ENCODE measurements at places on chromosomes 2 and 18.

DNA sequence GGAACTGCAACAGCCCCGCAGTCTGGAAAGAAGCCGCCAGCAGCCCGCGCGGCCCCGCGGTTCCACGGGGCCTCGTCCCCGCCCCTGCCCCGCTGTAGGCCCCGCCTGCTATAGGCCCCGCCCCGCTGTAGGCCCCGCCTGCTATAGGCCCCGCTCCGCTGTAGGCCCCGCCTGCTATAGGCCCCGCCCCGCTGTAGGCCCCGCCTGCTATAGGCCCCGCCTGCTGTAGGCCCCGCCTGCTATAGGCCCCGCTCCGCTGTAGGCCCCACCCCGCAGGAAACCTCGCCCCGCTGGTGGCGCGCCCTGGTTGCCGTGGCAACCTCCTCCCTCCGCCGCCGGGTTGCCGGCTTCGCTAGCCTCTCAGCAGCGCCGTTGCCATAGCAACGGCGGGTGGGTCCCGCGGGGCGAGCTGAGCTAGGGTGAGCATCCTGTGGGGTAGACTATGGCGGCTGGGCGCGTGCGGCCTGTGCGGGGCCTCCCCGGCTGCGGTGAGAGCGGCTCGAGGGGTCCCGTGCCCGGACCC, 12.2 kb upstream of the KIF1A start:
- DNase-seq, result peak; percentile 82

DNA sequence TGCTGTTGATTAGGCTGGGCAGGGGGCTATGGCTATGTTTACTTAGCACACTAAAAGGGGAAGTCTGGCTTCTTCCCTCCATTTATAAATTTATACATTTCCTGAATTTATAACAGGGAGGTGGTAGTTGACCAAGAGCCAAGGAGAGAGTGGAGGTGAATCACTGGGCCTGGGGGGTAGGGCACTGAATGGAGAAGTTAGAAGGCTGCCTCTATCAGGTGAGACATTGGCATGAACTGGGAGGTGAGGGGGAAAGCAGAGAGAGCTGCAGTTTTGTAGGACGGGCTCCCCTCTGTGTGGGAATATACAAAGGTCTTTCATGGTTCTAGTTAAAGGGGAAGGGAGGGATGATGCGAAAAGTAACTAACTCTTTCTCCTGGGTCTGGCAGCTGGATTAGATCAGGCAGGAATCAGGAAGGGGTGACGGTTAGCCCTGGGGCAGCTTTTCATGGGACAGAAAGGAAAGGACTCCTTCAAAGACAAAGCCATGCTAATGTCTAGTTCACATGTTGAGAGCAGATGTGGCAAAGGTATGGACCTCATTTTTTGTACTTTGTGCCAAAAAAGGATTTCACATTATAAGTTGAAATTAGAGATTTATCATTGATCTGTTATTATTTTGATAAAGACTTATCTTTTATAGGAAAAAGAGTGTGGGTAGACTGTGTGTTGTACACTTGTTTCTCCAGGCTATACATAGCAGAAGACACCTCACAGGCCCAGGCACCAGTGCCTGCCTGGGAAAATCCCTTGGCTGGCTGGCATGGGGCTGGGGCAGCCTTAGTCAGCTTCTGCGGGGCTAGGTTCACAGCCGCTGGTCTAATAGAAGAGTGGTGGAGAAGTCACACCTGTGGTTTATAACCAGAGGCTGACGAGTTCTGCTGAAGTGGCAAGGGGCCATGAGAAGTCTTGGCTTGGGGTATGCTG, 158.7 kb downstream of the CLIP4 start:
- no peak for DNase-seq

DNA sequence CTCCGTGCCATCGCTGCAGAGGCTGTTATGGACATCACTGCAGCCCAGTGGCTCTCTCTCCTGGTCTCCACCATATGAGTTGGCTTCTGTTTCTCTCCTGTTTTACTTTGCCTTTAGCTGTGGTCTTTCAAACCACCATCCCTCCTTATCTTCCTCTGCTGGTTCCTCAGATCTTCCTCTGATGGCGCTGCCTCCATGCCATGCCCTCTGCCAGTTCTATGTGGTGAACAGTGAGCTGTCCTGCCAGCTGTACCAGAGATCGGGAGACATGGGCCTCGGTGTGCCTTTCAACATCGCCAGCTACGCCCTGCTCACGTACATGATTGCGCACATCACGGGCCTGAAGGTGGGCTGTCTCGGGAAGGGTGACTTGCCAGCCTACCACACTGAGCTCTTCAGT, 13.1 kb downstream of the TYMS start:
- DNase-seq, result no peak

DNA sequence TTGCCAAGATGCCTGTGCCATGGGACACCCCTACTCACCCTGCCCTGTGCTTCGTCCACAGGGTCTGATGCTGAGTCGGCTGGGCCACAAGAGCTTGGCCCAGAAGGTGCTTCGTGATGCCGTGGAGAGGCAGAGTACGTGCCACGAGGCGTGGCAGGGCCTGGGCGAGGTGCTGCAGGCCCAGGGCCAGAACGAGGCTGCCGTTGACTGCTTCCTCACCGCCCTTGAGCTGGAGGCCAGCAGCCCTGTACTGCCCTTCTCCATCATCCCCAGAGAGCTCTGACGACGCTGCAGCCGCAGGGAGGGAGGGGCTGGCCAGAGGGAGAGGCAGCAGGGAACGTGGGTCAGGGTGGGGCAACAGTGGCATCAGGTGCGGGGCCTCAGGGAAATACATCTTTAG, 81.5 kb downstream of the STPG4 start:
- DNase-seq, result no peak

GRCh38 chr18:23136326-23137096, 1.2 kb downstream of the CABLES1 start:
- DNase-seq, result peak; percentile 23

GRCh38 chr2:35963824-35964223, 391.8 kb upstream of the CRIM1 start:
- DNase-seq, result no peak

DNA sequence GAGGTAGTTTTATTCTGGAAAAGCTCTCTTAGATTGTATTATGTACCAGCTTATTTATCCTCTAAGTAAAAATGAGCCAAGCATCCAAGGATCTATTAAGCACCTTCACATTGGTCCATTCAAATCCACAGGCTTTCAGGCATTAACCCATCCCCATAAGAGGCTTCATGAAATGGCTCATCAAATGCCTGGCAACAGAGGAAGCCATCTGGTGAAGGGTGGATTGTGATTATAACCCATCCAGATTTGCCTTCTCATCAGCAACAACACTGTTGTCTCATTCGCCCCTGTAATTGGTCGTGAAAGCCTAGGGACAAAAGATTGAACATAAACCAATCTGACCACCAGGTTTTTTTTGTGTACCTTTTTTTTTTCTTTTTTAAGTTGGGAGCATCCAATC, 134.3 kb upstream of the TACR1 start:
- no peak for DNase-seq

DNA sequence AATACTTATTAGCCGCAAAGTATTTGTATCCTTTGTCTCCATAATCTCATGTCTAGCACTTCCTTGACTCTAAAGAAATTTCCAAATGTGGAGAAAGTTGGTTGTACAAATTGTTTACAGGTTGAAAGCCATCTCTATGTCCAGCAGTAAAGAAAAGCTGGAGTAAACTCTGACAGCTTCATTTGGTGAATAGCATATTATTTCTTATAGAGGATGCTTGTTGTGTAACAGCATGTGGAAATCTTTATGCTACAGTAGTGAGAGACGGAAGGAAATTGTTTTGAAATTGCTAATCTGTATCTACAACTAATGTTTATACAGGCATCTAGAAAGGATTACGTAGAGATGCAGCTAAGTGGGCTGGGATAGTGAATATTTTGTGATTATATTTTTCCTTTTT, 78.5 kb downstream of the UGGT1 start:
- DNase-seq, result no peak

- DNase-seq, result no peak
Measured at GRCh38 chr2:69954084-69954483, 7.3 kb downstream of the ASPRV1 start.

GRCh38 chr18:39149211-39149806, 1583.7 kb upstream of the CELF4 start:
- no peak for DNase-seq

DNA sequence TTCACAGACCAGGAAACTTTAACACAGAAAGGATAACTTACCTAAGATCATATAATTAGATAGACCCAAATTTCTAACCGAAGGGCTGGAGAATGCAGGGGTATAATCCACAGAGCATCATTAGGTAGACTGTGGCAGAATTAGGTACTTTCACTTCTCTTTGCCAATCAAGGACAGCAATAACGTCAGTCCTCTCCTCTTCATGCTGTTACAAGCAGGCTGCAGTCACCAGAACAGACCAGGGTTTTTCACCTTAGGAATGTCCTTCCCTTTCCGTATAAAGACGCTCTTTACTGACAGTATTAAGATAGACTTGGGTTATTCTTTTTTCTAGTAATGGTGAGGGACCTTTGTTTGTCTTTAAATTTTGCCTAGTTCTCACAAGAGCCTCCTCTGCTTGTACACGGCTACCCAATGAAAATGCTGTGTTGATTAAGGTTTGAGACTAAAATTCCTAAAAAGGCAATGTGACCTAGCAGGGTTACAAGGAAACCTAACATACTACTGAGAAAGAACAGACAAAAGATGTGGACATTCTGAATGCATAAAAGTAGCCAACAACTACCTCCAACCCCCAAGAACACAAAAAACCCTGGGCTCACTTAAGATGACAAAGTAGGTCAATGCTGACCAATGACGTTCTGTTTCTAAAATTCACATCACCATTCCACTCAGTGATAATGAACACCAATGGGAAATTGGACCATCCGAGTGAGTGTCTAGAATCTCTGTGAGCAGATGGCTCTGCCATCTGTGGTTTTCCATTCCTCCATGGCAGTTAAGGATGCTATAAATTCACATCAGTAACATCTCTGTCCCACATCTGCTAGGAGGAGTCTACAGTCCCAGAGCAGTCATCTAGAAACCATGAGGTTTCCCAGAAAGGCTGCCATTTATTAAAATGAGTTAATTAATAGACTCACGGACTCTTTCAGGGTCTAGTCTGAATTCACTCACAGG, 2.1 kb downstream of the PDIA6 start:
- DNase-seq, result no peak

GRCh38 chr2:45445037-45445436, 166.0 kb downstream of the SRBD1 start:
- DNase-seq, result no peak

- DNase-seq, result no peak
Measured at GRCh38 chr2:35873921-35874320, 481.7 kb upstream of the CRIM1 start.

- DNase-seq, result peak; percentile 33
Measured at GRCh38 chr2:1973636-1974035, 229.3 kb upstream of the PXDN start.

GRCh38 chr2:46086578-46087070, 210.6 kb upstream of the EPAS1 start:
- DNase-seq, result no peak

DNA sequence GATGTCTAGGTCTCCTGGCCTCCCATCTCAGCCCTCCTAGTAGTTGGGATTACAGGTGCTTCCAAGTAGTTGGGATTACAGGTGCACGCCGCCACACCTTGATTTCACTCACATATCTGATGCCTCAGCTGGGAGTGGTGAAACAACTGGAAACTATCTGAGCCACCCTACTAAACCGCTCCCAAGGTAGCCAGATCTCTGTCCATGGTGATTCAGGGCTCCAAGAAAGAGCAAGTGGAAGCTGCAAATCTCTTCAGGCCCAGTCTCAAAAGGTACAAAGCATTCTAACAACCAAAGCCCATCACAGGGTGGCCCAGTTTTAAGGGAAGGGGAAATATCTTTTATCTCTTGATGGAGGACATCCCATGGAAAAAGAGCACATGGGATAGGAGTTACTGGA, 19.0 kb downstream of the C1GALT1C1L start:
- no peak for DNase-seq

- DNase-seq, result no peak
Measured at GRCh38 chr2:217746808-217747207, 256.0 kb downstream of the TNS1 start.

- no peak for DNase-seq
Measured at GRCh38 chr2:42835577-42836371, 43.4 kb upstream of the HAAO start.

- no peak for DNase-seq
Measured at GRCh38 chr2:42651057-42651456, 82.6 kb downstream of the MTA3 start.

GRCh38 chr2:148645539-148646230, 1.1 kb downstream of the EPC2 start:
- DNase-seq, result peak; percentile 55

DNA sequence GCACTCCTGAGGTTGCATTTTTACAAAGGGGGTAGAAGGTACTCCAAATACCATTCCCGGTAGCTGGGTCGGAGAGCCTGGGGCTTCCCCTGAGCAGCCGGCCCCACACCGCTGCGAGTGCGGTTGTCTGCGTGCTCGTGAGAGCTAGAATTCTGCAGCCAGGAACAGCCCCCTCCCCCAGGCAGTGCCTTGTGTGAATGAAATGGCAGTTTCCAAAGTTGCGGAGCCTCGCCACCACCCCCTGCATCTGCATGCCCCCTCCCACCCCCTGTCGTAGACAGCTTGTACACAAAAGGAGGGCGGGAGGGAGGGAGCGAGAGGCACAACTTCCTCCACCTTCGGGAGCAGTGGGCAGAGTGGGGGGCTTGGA, 1.1 kb downstream of the MYCN start:
- DNase-seq, result peak; percentile 14

- no peak for DNase-seq
Measured at GRCh38 chr2:231923010-231923344, 3.2 kb downstream of the NPPC start.

- no peak for DNase-seq
Measured at GRCh38 chr2:36338124-36338826, 17.3 kb upstream of the CRIM1 start.

GRCh38 chr2:100998235-100998573, 3.9 kb upstream of the RPL31 start:
- no peak for DNase-seq

- DNase-seq, result no peak
Measured at GRCh38 chr2:114684403-114684802, 242.0 kb downstream of the DPP10 start.

DNA sequence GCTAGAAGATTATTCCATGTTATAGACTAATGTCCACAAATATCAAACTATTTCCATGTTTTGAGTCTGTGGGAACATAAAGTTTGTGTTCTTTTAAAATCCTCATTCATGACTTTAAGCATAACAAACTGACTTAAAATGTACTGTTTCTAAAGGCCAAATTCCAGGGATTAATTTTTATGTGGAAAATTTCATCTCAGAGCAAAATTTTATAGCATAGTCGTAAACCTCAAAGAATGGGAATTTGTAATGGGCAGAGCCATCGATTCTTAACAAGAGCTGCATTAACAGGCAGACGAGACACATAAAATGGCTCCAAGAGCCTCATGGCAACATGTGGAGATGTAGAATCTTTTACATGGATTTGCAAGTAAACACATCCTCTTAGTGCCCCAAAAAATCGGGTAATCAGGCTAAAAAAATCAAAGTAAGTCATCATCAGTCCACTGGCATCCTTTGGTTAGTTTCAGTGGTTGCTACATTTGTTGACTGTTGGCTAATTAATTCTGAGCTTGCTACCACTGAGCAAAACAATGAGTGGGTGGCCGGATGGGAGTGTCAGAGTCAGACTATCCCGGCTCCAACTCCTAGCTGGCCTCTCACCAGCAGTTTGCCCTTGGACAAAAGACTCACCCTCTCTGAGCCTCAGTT, 119.6 kb downstream of the FAM210A start:
- no peak for DNase-seq

GRCh38 chr18:5628512-5629255, 84.9 kb upstream of the EPB41L3 start:
- DNase-seq, result no peak

- DNase-seq, result no peak
Measured at GRCh38 chr2:27627963-27628766, 647 bp downstream of the CCDC121 start.

Data from DMS79 (cell line).